A549 treated with DMSO at 1 μM for 4 hours (cell line): ENCODE measurements at places on chromosomes 2 and 18. TPM values are rescaled to one million over a fixed set of nuclear protein-coding genes. Genes with fewer than 3 reads are reported as not detected.

Gene MMADHC
- 90.9 to 100 TPM (median 98.1 TPM) in 5 replicates for total RNA-seq

Gene TACR1
- total RNA-seq = 0.21 to 0.45 TPM (median 0.39 TPM) in 5 replicates

Gene SCN7A
- total RNA-seq = not detected in 5 replicates

Gene PDE11A
- total RNA-seq = 0.21 to 0.99 TPM (median 0.40 TPM) in 5 replicates

Gene FAM237A
- not detected in 5 replicates for total RNA-seq

Gene SATB2
- total RNA-seq = 3.3 to 3.9 TPM (median 3.6 TPM) in 5 replicates

Gene REG3A
- total RNA-seq = not detected in 5 replicates

Gene PROM2
- 0.33 TPM in 1 of 5 replicates, not detected in the others for total RNA-seq

Gene PDE6D
- total RNA-seq = 19.2 to 24.1 TPM (median 23.8 TPM) in 5 replicates

Gene CDK15
- total RNA-seq = not detected in 5 replicates
